ENCODE measurements at places on chromosomes 11 and 22.

- no peak for DNase-seq
These were observed 6.8 kb downstream of the MALAT1 start for GRCh38 chr11:65505466-65506289.

- DNase-seq: no peak
These were observed 5.7 kb downstream of the SYT13 start for GRCh38 chr11:45280449-45280848.

- no peak for DNase-seq
These were observed 7.5 kb upstream of the CDKN1C start for GRCh38 chr11:2892967-2893528.

DNA sequence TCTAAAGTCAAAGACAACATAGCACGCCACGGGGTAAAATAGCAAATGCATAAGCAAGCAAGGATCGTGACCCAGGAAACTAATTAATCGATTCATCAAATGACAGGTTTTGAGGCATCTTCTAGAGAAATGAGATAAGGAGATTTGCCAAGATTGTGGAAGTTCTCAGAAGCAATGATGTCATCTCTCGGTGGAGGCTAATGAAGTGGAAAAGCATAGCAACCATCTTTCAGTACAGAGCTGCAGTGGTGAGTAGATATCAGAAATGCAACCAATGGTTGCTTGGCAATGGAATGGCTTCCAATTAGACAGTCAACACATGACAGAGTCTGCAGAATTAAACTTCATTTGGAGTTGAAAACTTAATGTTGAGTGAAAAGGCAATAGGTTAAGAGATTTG, 116.0 kb downstream of the KIRREL3 start:
- DNase-seq: no peak

- no peak for DNase-seq
These were observed 539.1 kb downstream of the FAM181B start for GRCh38 chr11:82194521-82194920.

DNA sequence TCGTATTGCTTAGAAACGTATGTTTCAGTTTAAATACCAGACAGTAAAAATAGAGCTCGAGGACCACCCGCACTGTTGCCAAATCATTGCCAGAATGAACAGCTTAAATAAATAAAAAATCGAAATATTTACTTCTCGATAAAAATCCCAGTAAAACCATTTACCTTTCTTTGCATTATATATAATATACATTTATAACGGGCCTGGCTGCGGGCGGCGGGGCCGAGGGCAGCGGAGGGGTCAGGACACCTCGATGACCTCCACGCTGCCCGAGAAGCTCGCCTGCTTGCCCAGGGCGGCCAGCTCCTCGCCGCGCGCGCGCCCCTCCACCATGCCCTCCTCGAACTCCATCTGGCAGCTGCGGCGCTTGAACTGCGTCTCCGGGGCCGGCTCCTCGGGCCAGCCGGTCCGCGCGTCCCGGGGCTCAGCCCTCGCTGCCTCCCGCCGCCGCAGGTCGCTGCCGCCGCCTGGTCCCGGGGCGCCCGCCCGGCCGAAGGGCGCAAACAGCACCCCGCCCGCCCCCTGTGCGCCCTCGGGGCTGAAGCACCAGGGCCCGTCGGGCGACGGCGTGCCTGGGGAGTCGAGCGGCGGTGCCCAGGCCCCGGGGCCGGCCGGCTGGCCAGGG, 15.7 kb downstream of the DUSP8 start:
- no peak for DNase-seq

DNA sequence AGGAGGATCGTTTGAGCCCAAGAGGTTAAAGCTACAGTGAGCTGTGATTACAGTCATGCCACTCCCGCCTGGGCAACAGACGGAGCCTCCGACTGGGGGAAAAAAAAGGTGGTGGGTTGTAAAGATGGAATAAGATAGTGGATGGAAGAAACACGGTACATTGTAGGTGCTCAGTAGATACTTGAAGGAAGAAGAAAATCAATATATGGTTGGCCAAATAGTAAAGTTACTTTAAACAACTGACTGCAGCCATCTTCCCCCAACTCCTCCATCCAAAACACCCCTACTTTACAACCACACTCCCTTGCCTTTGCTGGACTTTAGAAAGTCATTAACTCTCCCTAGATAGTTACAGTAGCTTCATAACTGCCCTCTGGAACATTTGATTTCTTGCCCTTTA, 2.5 kb upstream of the NUP98 start:
- no peak for DNase-seq

DNA sequence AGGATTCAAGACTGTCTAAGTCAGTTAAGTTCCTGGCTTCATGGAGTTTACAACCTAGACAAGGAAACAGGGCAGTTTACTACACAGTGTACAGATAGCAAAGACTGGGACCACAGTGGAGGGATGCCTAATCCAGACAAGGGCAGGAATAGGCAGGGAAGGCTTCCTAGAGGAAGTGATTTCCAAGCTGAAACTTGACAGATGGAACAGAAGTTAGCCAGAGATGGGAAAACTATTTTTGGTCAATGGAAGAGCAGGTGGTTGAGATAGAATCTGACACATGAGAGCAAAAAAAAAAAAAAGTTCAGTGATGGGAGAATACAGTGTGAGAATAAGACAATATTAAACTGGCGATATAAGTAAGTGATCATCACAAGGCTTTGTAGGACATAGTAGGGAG, 1.3 kb downstream of the COA4 start:
- no peak for DNase-seq

GRCh38 chr22:44965171-44965570, 44.6 kb downstream of the PHF21B start:
- no peak for DNase-seq
